Ammon's horn (tissue), 1 donor: ENCODE measurements at places on chromosomes 6 and 20.

- DNase-seq, result no peak
These were observed 28.3 kb upstream of the LOC128125822 start for GRCh38 chr6:63543982-63544381.

DNA sequence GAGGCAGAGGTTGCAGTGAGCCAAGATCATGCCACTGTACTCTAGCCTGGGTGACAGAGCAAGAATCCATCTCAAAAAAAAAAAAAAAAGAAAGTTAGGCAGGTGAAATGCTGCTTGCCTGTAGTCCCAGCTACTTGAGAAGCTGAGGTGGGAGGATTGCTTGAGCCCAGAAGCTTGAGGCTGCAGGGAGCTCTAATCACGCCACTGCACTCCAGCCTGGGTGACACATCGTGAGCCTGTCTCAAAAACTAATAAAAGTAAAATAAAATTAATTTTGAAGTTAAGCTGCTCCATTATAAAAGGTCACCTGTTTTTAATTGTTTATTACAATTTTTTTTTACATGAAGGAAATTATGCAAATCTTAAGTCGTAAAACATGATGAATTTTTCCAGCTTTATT is 23.2 kb upstream of the SAMHD1 start:
- no peak for DNase-seq

GRCh38 chr20:36400909-36401735 is 95.0 kb downstream of the DLGAP4 start:
- DNase-seq, result no peak

- no peak for DNase-seq
These were observed 3.0 kb downstream of the FAM209A start for GRCh38 chr20:56527521-56527920.

- DNase-seq, result no peak
These were observed 592.7 kb upstream of the AGPAT4 start for GRCh38 chr6:161866570-161866969.

DNA sequence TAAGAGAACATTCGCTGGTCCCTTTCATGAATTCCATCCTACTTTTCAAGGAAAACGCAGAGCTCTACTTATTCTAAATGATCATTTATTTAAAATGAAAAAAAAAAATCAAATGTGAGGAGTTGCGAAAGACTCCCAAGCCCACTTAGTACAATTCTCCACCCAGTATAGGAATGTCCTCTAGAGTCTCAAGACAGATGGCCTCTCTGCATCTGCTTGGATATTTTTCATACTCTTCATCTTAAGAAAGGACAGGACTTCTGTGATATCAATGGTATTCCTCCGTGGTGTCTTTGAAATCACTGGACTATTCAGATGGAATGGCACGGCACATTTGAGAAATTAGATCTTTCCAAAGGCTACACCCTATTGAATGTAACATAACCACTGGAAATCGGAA is 107.1 kb downstream of the PTPRK start:
- DNase-seq, result no peak

DNA sequence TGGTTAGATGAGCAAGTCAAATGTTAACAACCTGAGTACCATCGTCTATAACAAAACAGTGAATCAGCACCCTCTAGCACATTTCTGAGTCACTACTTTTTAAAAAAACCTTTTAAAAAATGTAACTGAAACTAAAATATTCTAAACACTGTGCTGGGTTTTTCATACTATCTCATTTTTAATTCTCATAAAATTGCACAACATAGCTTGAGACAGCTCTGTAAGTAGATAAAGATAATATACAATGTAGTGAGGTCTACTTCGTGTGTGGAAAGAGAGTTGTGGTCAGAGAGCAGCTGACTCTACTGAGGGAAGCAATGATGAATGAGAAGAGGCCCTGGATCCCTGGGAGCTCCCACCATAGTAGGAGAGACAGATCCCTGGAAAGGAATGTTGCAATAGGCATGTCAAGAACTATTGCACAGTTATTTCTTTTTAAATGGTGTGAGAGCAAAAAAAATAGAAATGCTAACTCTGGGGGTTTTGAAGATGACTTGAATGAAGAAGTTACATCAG is 13.6 kb upstream of the CALHM6 start:
- DNase-seq, result no peak

GRCh38 chr20:49700411-49701185 is 13.1 kb downstream of the B4GALT5 start:
- DNase-seq, result peak; percentile 46

DNA sequence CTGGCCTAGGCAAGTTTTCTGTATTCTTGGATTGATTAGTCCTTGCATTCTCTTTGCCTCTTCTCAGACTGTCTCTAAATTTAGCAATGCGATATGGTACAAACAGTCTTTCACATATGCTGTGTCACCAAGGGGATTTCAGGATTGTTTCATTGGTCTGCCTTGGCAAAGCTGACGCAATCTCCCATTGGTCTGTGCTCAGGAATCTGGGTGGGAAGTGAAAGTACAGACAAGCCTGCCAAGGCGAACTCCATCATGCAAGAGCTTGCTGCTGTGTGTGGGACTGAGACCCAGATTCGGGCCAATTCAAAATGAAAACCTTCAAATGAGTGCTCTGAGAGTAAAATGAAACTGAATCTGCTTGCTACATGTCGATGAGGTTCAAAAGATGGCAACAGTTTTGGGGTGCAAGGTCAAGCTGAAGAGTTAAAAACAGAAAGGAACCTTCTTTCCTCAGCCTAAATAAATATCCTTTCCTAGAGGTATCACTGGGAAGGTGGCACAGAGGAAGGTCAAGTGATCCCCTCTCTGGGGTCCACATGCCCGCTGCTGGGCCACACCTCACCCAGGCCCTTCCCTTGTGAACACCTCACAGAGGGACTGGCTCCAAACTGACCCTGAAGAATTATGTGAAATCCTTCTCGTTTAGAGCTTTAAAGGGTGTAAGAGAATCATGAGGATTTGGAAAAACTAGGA is 198.8 kb upstream of the PREP start:
- peak; percentile 94 for DNase-seq

DNA sequence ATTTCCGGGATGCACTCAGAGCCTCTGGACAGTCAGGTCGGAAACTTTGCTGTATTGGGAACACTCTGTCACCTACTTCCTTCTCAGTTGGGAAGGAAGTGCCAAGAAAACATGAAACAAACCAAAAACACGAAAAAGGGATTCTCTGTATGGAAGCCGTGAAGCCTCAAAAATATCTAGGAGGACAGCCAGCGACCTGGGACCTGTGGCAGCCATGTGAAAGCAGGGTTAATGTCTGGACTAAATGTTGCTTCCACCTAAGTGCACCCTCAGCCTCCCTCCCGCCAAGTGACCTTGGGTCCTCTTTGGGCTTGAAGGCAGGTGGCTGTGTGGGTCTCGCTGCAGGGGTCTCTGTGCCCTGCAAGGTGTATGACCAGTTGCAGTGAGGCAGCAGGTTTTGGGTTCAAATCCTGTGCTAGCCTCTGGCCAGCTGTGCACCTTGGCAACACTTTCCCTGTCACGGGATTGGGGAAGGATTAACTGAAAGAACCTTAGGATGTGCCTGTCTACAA is 851 bp downstream of the MAVS start:
- no peak for DNase-seq

DNA sequence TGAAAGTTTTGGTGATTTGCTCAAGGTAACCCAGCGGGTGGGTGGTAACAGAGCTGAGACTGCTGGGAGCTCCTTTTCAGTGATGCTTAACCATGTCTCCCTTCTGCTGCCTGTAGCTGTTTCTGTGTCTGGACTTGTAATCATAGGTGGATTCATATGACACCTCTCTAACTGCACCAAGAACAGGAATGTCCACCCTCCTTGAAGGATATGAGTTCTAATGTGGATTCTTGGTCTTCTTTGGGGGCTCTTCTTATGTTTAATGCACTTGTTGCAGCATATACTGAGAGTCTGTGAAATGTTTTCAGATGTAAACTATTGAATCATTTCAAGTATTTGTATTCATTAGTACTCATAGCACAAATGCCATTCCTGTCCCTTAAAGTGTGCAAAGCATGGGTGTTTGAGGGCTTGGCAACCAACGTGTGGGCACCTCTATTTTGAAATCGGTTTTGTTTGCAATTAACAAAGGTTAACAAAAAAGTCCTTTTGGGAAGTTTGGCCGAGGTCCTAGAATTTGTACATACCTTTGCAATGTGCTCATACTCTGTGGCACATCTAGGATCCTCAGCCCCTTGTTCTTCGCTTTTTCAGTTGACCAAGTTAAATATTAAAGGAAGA is 138.0 kb downstream of the SOX4 start:
- DNase-seq, result no peak

DNA sequence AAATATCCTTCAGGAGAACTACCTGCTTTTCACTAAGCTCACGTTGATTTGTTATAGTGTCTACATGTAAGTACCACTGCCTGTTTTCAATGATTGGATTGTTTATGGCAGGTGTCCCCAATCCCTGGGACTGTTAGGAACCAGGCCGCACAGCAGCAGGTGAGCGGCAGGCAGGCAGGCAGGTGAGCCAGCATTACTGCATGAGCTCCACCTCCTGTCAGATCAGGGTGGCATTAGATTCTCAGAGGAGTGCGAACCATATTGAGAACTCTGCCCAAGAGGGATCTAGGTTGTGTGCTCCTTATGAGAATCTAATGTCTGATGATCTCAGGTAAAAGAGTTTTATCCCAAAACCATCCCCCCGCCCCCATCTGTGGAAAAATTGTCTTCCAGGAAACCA is 303.3 kb downstream of the EYA4 start:
- no peak for DNase-seq

GRCh38 chr6:74753883-74754600 is 451.8 kb downstream of the COL12A1 start:
- no peak for DNase-seq
